Left renal cortex interstitium (tissue), 4 donors: ENCODE measurements at places on chromosomes 16 and 17. TPM values are rescaled to one million over a fixed set of nuclear protein-coding genes. Genes with fewer than 3 reads are reported as not detected.

IRX3 gene
- 30.7 TPM for polyA plus RNA-seq

- DNase-seq: peak; percentile 80
These were observed at the start of gene MFAP4 for GRCh38 chr17:19386974-19387920. Gene MFAP4 (minus strand): TSS chr17:19387190. CDS start chr17:19387155, 35 bp downstream.

PPY gene
- not detected for polyA plus RNA-seq

DNA sequence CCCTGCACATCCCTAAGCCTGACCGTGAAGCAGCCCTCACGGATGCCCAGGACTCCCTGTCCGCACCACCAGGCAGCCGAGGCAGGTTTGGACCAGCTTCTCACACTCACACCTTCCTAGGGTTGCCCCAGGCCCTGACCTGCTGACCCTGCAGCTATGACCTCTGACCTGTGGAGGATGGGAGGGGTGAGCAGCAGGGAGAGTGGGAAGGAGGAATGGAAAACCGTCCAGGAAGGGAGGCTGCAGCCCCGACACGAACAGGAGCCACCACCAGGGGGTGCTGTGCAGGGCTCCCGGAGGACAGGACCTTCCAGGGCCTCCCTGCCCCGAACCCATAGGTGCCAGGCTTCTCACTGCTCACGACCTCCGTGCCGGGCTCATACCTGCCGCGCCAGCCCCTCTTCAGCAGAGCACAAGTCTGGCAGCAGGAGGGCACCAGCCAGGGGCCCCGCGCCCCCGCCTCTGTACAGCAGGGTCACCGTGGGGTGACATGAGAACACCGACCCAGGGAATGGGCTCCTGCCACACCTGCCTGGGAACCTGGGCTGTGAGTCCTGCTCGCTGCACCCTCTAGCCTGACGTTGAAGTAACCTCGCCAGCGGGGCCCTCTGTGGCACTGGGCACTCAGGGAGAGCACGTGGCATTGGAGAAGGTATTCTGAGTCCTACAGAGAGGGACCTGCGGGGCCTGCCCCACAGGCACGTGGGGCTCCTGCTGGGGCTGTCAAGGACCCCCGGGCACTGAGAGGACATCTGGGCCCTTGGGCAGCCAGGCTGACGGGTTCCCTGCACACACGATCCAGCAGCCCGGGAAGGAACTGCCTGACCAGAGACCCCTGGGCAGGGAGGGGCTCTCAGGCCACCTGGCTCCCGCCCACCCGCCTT is 37.6 kb downstream of the CTU2 start:
- DNase-seq: no peak

GRCh38 chr17:71168053-71168741 is 952.6 kb upstream of the SOX9 start:
- no peak for DNase-seq
